ENCODE measurements at places on chromosomes 2 and 18.

DNA sequence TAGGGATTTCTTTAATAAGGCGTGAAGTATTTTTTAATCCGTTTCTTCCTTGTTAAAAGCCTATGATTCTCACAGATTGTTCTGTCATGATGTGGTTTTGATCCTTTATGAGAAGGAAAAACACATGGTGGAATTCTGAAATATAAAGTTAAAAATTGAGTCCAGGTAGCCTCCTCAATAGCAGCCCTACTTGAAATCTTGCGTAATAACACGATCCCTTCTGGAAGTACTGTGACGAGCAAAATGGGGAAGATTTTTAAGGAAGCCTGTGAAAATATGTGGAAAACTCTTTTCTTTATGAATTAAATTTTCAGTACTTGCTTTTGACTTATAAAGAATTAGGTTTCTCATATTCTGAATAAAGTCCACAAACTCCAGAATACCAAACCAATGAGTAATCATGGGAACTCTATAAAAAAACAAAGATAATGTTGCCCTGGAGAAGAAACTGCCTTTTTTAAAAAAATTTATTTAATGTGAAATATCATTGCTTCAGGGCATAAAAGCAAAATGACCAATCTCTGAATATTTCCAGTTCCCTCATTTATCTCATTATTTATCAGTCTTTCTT is 476.4 kb upstream of the ZEB2 start:
- peak; percentile 51 for DNase-seq

GRCh38 chr2:128323555-128323931 is 4.9 kb upstream of the HS6ST1 start:
- no peak for DNase-seq

- DNase-seq = no peak
Observed at GRCh38 chr18:61595615-61596251, 262.5 kb downstream of the CDH20 start.

DNA sequence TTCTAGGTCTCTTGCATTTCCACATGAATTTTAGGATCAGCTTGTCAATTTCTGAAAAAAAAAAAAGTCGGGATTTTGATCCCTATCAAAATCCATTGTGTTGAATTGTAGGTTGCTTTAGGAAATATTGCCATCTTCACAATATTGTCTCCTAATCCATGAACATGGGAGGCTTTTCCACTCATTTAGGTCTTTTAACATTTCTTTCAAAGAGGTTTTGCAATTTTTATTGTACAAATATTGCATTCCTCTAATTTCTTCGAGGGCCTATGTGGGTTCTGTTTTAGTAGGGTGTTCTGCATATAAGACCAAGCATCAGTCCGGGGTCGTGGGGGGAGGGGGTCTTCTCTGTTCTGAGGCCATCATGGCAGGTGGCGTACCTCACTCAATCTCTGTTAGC is 725 bp upstream of the LAMA3 start:
- DNase-seq = no peak

DNA sequence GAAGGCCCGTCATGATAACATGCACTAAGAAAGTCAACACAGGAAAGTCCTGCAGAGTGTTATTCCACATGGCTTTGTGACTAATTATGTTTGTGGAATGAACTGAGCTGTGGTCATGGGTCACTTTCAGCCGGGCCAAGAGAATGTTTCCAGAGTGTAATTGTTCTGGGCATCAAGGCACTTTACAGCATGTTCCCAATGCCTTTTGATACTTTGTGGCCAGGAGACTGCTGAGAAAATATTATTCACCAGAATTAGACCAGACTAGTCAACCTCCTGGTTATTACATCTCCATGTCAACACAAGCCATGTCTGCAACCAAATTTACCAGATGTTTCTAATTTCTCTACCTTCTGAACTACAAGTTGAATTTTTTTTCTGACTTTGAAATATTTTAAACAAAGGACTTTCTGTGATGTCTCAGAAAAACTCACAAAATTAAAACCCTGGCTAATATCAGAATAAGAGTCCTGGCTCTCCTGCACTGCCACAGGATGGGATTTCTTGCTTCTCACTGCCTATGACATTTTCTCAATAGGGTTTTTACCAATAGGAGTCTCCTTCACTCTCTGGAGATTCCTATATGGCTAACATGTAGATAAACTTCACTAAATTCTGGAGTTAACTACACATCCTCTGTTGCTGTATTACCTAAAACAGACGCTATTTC is 90.6 kb upstream of the WDR75 start:
- peak; percentile 98 for DNase-seq

DNA sequence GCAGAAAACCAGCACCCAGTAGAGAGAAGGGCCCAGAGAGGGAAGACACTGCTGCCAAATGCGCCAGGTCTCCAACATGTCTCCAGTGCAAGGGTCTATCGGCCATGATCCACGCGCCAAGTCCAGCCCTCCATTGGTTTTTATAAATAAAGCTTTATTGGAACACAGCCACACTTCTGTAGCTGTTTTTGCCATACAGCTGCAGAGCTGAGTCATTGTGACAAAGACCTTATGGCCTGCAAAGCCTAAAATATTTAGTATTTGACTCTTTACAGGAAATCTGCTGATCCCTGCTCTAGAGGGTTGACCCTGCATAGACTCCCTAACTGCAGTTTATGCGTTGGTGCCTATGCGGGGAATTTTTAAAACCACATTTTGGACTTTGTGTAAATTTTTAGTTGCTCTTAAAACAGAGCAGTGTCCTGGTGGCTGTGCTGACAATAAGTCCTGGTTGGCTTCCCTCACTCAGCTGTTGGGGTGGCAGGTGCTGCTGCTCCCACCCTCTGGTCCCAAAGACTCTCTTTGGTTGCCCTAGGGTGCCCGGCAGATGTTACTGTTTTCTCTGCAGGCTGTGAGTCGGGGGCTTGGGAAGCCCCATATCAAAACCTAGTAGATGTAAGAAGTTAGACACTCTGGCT is 154.9 kb downstream of the CTIF start:
- no peak for DNase-seq

DNA sequence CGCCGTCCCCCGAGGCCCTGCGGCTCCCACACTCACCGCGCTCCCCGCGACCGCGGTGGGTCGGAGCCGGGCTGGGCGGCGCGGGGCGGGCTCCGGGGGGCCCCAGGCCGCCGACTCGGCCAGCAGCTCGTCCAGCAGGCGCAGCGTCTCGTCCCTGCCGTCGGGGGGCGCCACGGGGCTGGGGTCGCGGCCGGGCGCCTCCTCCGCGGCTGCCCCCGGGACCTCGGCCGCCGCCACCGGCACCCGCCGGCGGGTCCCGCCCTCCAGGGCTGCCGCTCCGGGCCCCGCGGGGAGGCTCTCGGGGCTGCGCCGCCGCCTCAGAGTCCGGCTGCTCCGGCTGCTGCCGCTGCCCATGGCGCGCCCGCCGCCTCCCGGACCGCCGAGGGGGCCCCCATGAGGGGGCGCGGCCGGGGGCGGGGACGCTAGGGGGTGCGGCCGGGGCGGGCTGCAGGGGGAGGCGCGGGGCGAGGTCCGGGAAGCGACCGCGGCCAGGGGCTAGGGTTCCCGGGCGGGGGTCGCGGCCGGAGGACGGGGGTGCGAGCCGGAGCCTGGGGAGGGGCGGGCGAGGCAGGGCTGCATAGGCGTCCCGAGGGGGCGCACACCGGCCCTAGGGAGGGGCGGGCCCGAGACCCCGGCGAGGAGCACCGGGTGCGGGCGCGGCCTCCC is at the start of gene CYS1:
TSS of gene CYS1 (minus strand) at position 542 of the 666 bp plus-strand sequence. CDS start at position 354, 188 bp downstream.
- no peak for DNase-seq

DNA sequence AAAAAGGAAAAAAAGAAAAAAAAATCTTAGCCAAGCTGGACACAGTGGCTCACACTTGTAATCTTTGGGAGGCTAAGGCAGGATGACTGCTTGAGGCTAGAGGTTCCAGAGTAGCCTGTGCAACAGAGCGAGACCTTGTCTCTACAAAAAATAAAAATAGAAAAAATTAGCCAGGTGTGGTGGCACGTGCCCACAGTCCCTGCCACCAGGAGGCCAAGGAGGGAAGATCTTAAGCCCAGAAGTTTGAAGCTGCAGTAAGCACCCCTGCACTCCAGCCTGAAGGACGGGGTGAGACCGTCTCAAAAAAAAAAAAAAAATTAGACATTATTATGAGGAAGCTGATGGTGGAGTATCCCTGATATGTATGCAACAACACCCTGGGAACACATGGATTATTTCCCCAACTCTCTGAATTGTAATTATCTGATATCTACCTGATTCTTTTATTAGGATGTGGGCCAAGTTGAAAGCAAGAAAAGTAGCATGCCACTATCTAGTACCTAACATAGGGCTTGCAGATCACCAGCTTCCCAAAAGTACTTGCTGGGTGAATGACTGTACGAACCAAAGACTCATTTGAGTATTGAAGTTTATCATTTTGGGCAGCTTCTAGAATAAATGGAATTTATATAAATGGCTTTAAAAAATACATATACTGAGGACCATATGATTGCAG is 140.9 kb downstream of the TCF4 start:
- DNase-seq = no peak

DNA sequence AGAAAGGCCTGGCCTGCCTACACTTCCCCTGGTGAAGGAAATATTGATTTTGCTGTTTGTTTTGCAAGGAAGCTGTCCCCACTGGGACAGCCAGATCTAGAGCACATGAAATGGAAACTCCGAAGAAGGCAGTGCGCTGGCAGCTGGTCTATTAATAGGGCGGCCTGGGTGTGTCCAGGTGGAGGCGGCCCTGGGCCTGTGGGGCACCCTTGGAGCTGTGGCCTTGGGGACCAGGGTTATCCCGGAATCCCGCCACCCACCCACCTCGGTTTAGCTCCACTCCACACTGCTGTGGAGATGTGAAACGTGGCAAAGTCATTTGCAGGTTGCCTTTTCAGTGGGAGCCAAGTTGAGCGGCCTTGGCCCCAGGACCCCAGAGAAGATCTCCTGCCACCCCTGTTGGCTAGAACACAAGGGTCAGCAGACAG is 204.3 kb downstream of the KLHL29 start:
- no peak for DNase-seq

GRCh38 chr2:23505984-23506380 is 121.0 kb downstream of the KLHL29 start:
- no peak for DNase-seq

DNA sequence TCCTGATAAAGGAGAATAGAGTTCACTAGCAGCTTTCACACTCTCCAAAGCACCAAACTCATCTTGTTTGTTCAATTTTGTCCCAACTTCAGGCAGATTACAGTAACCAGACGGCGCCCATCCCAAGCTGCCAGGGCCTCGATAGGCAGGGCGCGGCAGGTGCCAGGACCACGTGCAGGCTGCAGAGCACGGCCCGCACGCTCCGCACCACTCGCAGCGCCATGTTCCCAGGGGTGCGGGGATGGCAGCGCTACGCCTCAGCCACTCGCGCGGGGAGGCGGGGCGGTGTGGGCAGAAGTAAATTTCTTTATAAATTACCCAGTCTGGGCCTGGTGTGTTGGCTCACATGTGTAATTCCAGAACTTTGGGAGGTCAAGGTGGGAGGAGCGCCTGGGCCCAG is 30.3 kb upstream of the INO80D start:
- no peak for DNase-seq

DNA sequence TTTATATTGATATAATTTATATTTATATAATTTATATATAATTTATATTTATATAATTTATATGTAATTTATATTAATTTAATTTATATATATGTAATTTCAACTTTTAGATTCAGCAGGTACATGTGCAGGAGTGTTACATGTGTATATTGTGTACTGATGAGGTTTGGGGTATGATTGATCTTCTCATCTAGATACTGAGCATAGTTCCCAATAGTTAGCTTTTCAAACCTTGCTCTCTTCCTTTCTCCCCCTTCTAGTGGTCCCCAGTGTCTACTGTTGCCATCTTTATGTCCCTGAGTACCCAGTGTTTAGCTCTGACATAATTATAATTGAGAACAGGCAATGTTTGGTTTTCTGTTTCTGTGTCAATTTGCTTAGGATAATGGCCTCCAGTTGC is 1335.3 kb upstream of the CDH2 start:
- DNase-seq = no peak

DNA sequence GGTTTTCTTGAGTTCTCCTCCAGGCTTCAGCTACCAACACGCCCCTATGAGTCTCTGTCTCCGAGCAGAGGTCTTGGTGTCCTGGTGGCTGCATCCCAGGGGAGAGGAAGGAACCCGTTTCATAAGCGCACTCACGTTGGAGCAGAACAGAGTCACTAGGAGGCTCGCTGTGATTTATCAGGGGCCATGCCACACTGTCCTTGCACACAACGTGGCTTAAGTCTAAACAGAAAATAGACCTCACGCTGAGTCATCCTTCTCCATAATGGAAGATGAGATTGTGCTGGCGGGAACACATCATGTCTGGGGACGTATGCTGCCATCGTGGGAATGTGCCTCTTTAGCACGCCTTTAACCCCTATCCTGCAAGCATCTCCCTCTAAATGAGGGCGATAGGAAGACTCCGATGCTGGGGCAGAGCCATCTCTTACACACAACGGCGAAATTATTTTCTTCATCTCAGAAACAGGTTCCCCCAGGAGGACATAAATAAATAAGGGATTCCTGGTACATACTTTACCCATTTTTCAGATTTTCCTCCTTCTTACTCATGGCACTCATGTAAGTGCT is 211.4 kb downstream of the KLHL29 start:
- DNase-seq = no peak

DNA sequence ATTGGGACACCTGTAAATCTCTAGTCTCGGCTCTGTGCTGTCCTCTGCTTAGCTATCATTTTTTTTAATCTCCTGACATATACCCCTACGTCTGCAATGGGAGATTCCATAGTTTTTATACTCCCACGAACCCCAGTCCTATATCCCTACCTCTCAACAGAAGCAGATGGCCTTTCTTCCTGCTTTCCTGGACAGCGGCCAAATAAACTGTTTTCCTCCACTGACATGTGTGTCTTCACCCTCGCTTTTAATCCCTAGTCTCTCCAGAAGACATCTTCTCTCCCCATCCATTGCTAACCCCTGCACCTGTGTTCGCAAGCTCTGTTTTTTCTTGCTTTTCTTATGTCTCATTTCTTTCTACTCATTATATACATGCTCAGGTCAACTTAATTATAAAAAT is 395.4 kb downstream of the EPHA4 start:
- no peak for DNase-seq

GRCh38 chr2:179180242-179180641 is 84.4 kb downstream of the SESTD1 start:
- no peak for DNase-seq

GRCh38 chr18:8890957-8891464 is 185.7 kb downstream of the MTCL1 start:
- DNase-seq = peak; percentile 94

DNA sequence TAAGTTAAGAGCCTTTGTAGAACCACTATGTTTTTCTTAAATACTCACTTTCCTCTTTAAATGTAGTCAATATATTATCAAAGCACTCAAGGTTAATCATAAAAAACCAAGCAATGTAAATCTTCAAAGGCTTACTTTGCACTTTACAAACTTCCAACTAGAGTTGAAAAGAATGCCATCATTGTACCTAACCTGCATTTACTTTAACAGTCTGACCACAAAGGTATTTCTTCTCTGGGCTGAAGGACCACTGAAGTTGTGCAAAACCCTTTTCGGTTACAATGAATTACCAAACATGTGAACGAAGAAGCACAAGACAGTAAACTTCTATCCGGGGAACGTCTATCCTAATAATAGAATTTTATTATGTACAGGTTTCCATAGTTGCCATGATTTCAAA is 3.0 kb downstream of the HNRNPLL start:
- DNase-seq = no peak

- no peak for DNase-seq
Observed at GRCh38 chr2:176895158-176895557, 317.4 kb upstream of the HNRNPA3 start.

- DNase-seq = no peak
Observed at GRCh38 chr18:10081492-10081891, 167.7 kb downstream of the VAPA start.

GRCh38 chr2:84741182-84741822 is 139.6 kb downstream of the TRABD2A start:
- DNase-seq = no peak

GRCh38 chr2:222750533-222750932 is 79.1 kb downstream of the MOGAT1 start:
- DNase-seq = no peak
